ENCODE measurements at places on chromosomes 5 and 9.

DNA sequence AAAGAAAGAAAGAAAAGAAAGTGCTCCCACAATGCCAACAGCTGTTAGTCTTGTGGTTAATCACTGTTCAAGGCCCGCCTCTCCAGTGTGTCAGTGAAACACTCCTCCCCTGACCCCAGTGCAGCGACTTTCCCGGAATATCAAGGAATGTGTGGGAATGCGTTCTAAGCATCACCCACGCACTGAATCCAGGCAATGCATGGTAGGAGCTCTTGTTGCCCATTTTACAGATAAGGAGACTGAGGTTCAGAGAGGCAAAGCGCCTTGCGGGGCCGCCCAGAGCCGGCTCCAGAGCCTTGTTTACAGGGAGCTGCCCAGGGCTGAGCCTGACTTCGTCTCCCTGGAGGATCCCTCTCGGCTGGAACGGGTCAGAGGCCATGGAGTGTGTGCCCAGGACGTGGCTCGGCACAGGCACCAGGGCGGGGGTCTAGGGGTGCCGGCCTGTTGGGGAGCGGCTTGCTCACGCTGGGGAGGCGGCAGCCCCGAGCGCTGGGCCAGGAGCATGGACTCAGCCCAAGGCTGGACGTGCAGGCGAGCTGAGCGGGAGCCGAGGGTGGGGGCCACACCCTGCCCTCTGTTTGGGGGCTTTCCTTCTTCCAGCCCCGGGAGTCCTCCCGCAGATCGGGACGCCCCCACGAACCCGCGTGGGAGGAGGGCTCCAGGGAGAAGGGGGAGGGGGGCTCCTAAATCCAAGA, 823 bp downstream of the ST6GALNAC6 start:
- DNase-seq, result no peak

- no peak for DNase-seq
Observed at GRCh38 chr5:159824188-159825161, 91.8 kb upstream of the ADRA1B start.

- peak; percentile 61 for DNase-seq
Observed at GRCh38 chr5:42950456-42951292, 89.4 kb downstream of the ANXA2R start.

- no peak for DNase-seq
Observed at GRCh38 chr5:101068298-101068697, 165.2 kb upstream of the ST8SIA4 start.

DNA sequence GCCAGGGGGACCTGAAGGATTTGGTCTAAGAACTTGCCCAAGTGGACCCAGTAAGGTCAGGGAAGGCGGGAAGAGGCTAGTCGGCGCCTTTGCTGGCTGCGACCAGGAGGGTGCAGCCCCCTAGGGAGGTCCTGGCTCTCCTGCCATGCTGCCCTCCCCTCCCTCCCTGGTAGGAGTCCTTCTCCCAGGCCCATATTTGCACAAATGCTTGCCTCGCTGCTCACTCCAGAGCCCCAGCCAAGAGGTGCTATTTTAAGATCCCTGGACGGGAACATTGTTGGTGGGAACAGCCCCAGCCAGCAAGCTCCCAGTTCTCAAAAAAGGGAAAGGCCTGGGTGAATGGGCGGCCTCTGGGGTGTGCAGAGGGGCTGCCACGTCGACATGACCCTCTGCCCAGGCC, 4.3 kb upstream of the IL17B start:
- DNase-seq, result no peak

GRCh38 chr9:86069206-86069869, 30.0 kb downstream of the GOLM1 start:
- DNase-seq, result no peak

- DNase-seq, result no peak
Observed at GRCh38 chr9:99109522-99109921, 4.6 kb downstream of the TGFBR1 start.

DNA sequence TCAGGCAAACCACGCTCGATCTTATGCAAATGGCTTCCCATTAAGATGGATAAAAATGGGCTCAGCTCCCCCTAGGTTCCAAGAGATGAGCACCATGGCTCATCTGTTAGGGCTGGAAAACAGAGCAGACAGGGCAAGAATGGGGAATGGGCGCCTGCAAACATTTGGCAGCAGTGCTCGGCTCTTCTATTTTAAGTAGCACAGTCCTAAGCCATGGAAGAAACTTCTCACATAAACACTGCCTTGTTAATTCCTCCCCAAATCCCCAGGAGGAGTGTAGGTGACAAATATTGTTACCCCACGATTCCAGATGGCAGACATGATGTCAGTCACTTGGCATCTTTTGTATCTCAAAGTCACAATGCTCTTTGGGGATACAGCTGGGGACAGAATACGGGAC, 221.8 kb downstream of the ICE1 start:
- DNase-seq, result no peak

GRCh38 chr9:97904725-97905124, 17.6 kb downstream of the TRMO start:
- no peak for DNase-seq

DNA sequence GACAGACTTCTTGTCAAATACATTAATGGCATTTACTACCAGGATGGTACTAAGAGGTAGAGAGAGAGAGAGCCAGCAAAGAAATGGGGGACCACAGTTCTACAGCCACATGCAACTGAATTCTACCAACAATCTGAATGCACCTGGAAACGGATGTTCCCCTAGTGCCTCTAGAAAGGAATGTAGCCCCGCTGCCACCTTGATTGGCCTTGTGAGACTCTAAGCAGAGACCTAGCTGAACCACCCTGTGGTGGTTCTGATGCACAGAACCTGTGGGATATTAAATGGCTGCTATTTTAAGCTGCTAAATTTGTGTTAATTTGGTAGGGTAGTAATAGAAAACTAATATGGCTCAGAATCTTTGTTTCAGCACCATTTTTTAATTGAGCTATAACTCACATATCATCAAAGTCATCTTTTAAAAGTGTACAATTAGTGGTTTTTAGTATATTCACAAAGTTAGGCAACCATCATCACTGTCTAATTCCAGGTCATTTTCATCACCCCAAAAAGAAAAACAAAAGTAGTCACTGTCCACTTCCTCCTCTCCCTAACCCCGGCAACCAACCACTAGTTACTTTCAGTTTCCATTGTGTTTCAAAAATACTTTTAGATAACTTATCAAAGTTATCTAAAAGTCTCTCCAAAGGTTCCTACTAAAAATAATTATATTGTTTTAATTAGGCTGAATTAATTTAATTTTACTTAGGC, 51.7 kb downstream of the CPLANE1 start:
- DNase-seq, result no peak

DNA sequence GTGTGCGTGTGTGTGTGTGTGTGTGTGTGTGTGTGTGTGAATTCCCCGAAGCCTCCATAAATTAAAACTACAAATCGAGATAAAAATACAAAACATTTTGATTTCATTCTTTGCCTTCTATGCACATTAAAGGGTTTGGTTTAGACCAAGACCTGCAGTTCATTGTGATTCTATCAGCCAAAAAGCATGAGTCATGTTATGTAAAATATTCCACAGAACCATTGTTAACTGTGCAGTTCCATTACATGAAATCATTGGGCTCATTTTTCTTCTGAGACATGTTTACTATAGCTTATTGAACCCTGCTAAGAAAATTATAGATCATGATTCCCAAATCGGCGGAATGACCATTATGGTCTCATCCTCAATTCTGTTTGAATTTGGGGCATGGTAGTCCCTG, 11.7 kb downstream of the CAVIN4 start:
- DNase-seq, result no peak

GRCh38 chr5:44695259-44695658, 113.5 kb upstream of the MRPS30 start:
- DNase-seq, result no peak

GRCh38 chr5:154470947-154471870, 6.8 kb downstream of the HAND1 start:
- DNase-seq, result no peak

- no peak for DNase-seq
Observed at GRCh38 chr9:6909181-6909580, 151.4 kb downstream of the KDM4C start.

- no peak for DNase-seq
Observed at GRCh38 chr5:67012171-67012570, 184.4 kb downstream of the CD180 start.

GRCh38 chr9:106769331-106769730, 93.6 kb upstream of the ZNF462 start:
- DNase-seq, result no peak

DNA sequence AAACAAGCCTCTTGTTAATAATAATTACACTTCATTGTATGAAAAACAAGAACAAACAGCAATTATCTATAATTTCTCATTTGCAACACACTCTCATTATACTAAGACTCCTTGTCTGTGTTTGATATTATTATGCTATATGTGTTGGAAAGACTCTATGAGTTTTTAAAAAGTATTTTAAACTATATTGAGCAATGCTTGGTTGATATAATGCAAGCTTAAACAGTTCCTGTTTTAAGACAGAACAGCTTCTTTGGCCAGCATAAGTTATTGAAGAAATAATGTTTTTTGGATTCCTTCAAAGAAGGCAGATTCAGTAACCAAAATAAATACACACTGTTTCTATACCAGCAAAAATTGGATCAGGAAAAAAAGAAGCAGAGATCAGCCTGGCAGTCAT, 871.4 kb downstream of the MAT2B start:
- no peak for DNase-seq

DNA sequence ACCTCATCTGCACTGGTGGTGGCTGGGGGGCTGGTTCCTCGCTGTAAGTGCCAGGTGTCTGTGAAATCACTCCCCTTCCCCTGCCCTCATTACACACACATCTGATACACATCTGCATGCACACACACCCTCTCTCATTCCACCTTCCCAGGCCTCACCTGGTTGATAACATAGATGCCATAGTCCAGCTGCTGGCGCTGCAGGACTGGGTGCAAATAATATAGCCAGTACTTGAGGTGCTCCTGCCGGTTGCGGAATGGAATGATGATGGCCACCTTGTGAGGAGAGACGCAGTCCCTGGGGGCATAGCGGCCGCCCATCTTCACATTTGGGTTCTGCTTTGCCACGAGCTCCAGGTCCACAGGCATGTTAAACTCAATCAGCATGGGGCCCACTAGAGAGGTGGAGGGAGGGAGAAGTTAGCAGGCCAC, 32.1 kb downstream of the B4GALT1 start:
- DNase-seq, result no peak

GRCh38 chr5:37859805-37860204, 20.0 kb upstream of the GDNF start:
- no peak for DNase-seq

- no peak for DNase-seq
Observed at GRCh38 chr5:111345731-111346130, 121.5 kb downstream of the CAMK4 start.

DNA sequence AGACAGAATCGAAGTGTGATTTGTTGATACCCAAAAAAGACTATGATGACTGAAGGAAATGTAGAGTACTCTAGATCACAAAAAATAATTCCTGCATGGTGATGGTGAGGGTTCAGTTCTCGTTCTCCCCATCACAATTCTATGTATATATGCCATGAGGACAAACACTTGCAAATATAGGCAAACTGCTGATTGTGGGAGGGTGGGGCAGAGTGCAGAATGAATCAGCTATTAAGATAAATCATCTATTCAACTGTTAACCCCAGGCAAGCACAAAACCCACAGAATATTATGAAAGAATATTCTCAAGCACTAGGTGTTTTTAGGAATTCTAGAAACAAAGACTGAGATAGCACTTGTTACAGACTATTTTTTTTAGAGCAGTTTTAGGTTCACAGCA, 13.9 kb upstream of the UBLCP1 start:
- DNase-seq, result no peak

Measured in activated CD8-positive, alpha-beta memory T cell treated with anti-CD3 and anti-CD28 coated beads for 1 hour (primary cell).